ENCODE measurements at places on chromosomes 7 and 10.

- DNase-seq, result no peak
Measured at GRCh38 chr7:95582578-95583293, 13.6 kb downstream of the PDK4 start.

- no peak for DNase-seq
Measured at GRCh38 chr10:131803860-131804425, 96.9 kb upstream of the PPP2R2D start.

DNA sequence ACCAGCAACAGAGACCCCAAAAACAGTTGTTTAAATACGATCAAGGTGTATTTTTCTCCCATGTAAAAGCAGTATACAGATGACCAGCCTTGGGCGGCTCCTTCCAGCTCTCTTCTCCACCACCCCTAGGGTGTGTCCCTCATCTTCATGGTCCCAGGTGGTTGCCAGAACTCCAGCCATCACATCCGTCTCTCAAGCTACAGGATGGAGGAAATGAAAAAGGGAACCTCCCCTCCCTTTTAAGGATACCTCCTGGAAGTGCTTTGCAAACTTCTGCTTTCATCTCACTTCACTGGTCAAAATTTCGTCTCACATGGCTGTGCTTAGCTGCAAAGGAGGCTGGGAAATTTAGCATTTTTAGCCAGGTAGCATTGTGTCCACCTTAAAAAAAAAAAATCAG lies 59.3 kb downstream of the C10orf105 start:
- DNase-seq, result no peak

DNA sequence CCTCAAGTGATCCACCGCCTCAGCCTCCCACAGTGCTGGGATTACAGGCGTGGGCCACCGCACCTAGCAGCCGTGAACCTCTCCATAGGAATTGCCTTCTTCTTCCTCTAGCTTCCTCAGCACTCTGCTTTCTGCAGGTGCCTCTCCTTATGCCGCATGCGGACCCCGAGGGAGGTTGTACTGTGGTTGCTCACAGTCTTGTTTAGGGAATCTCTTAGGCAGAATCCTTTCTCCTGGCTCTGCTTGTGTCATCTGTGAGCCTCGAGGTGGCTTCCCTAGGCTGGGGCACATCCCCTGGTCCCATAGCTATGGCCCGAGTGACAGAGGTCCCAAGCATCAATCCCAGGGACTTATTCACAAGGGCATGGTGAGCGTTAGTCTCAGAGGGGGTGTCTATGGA lies 33.2 kb upstream of the GIMAP8 start:
- no peak for DNase-seq

DNA sequence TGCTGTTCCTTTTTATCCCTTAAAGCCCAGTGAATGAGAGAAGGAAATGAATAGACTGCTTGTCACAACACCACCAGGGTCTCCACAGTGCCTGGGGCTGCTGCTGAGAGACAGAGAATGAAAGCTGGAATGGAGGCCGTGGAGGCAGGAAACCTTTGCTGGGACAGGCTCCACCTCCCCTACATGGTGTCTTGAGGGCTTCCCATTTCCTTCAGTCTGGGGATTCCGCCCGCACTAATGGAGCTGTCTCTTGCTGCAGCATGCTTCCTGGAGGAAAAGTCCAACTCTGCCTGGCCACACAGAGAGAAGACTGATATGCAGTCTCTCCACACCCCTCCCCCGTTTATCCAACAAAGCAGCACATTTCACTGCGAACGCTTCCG lies 54.5 kb downstream of the LRRC4 start:
- DNase-seq, result no peak

- no peak for DNase-seq
Measured at GRCh38 chr7:69095649-69096048, 502.6 kb upstream of the AUTS2 start.

DNA sequence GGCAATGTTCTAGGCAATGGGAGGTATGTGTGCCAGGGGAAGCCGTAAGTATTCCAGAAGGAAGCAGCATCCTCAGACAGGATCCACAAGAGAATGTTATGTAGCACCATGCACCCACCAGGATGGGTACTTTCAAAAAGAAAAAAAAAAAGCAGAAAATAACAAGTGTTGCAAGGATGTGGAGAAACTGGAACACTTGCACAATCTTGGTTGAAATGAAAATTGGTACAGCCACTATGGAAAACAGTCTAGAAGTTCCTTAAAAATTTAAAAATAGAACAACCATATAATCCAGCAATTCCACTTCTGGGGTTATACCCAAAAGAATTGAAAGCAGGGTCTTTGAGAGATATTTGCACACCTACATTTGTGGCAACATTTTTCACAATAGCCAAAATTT lies 20.2 kb downstream of the C10orf71 start:
- DNase-seq, result no peak

DNA sequence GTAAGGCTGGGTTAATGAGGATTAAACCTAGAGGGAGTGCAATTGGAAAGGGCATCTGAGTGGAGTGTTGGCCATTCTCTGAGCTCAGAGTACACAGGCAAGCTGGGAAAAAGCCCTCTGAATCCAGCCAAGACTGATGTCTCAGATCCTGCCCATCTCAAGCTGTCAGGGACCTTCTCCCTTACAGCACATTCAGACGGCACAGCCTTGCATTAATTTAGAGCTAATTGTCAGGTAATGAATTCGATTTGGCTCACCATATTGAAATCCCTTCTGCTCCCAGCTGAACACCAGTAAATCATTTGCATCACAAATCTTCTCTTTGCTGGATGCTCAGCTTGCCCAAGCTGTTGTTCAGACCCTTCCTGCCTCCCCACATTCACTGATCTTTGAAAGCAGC lies 399.3 kb upstream of the PODXL start:
- no peak for DNase-seq

- no peak for DNase-seq
Measured at GRCh38 chr7:27182285-27182841, 2.7 kb downstream of the HOXA11 start.

DNA sequence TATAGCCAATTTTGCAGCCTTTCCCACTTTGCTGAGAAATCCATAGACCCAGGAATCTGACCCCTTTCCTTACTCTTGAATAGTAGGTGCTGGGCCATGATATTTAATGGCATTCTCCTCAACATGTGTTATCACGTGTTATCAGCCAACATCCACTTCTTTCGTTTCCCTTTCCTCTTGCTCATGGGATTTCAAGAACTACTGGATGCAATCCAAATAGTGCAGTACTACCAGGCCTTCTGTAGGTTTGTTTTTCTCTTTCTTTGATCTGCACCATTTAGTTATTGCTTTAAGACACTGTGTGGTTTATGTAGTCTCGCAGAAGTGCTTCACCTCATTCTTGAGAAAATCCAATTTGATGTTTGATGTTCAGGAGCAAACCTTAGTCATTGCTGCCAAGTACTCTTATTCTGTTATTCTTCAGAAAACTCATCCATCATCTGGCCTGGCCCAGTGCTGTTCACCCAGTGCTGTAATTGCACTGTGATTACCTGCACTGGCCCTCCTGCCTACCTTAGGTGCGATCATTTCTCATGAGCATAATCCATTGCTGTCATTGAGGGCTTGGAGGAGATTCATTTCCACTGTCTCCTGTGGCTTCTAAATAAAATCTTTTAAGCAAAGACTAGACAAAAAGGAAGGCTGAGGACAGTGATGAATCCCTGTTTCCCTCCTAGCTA lies 315.3 kb downstream of the BMPER start:
- DNase-seq, result no peak

DNA sequence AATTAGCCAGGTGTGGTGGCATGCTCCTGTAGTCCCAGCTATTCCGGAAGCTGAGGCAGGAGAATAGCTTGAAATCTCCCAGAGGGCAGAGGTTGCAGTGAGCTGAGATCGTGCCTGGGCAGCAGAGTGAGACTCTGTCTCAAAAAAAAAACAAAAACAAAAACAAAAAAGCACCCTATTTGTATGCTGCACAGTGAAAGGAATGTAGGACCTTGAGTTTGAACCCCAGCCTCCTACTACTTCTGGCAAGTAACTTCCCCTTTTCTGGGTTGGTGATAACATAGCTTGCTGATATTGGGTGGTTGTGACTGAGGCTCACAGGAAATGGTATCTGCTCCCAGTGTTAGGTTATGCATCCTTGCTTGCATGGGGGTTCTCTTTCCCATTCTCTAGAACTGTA lies 205.3 kb downstream of the BUB3 start:
- DNase-seq, result no peak

GRCh38 chr10:614790-615582 lies 74.5 kb downstream of the DIP2C start:
- no peak for DNase-seq

DNA sequence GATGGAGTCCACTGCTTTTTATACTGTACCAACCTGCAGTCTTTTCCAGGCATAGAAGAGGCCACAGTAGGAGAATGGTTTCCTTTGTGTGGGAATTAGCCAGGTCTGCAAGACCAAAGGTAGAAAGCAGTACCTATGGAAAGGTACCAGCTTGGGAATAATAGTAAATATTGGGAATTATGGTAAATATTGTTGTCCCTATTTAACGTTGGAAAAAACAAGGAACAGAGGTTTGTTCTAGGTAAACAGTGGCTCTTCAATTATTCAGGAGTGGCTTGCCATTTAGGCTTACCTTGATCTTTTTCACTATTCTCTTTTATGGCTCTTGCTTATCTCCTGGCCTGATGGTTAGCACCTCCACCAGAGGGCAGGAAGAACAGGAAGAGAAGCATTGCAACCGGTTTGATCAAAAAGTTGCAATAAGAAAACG lies 43.9 kb upstream of the GSAP start:
- DNase-seq, result no peak

DNA sequence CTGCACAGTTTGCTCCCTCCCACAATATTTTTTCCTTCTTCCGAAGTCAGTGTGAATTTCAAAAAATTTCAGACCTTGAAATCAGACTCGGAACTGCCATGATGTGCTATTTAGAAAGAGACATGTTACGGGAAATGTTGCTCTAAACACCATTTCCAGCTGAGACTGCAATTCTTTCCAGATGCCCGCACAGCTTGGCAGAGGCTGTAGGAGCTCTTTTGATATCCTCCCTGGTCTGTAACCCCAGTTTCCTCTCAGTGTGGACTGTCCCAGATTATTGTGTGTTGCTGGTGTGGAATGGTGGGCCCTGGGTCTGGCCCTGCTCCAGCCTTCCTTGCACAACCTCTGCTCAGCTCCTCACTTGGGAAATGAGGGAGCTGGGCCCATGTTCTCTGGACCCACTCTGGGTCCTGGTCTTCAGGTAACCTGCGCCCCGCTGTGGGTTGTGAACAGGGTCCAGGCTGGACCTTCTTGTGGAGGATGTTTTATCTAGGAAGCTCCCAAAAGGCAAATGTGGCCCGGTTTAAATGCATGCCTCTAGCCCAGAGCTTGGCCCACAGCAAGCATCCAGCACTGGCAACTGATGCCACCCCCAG lies 172.8 kb upstream of the CXCL12 start:
- DNase-seq, result no peak

All from stimulated activated CD8-positive, alpha-beta memory T cell treated with anti-CD3 and anti-CD28 coated beads, Interleukin-4, amount 100 ng/mL, for 24 hours (primary cell).